Activated CD4-positive, alpha-beta T cell treated with anti-CD3 and anti-CD28 coated beads for 24 hours (primary cell): ENCODE measurements at places on chromosomes 16 and 17.

- no peak for DNase-seq
These were observed 2.5 kb downstream of the ITGAD start for GRCh38 chr16:31395647-31396046.

DNA sequence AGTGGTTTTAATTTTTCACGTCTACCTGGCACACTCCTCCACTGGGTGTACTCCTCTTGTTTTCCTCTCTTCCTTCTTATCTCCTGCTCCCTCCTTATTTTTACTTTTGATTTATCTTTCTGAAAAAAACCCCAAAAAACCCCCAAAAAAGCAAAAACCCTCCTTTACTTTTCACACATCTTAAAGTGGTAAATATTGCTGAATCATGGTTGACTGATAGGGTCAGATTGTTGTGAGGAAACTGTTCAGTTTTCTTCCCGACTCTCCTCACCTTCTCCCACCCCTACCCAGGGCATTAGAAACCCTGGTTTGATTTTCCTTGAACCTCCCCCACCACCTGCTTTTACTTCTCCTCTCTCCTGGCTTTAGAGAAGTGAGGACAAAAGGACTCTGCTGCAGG lies 25.4 kb downstream of the ARHGAP44 start:
- no peak for DNase-seq

DNA sequence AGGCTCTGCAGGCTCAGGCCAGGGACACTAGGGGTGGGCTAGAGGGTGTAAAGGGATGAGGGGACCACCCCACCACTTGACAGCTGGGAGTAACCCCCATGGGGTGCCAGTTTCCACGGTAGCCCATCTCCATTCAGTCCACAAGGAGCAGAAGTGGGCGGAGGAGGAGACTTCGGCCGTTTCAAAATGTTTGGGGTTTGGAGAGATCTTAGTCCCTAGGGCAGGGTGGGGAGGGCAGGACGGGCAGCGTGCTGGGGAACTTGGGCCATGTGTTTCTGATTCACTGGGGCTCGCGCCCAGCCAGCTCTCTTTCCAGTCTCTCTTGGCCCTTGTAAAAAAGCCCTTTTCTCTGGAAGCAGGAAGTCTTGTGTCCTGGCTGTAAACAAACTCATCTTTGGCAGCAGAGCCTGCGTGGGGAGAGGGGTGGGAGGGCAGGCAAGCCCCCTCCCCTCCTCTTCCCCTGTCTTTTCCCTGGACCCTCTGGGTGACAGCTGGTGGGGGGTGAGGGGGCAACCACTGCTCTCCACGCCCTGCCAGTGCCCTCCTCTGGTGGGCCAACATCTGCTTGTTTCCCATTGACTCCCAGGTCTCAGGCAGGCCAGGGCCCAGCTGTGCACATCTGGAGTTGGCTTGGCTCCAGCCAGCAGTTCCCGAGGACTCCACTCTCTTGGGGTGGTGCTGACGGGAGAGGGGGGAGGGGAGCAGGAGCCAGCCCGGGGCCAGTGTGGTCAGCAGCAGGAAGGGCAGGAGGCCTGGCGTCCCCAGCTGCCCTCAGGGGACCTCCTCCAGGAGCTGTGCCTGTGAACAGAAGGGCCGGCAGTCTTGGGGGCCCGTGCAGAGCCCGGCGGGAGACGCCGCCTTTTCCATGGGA lies 8.1 kb downstream of the CYGB start:
- DNase-seq, result no peak

- no peak for DNase-seq
These were observed 486.5 kb downstream of the CDH13 start for GRCh38 chr16:83113317-83113716.

GRCh38 chr17:44543213-44543904 lies 13.9 kb upstream of the FZD2 start:
- no peak for DNase-seq

DNA sequence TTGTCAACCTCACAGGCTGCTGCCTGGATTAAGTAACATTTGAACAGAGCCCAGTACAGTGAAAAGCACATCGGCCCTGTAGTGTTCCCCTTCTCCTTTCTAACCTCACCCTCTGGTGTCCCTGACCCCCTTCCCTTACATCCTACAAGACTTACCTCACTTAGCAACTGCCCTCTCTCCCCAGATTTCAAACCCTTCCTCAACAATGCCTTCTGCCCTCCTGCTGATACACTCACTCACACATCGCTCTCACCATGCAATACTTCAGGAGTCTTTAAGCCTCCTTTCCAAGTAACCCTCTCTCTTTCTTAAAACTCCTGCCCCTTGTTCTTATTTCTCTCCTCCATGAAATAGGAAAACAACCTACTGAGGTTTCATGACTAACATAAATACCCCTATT lies 17.8 kb downstream of the ZZEF1 start:
- DNase-seq, result no peak

DNA sequence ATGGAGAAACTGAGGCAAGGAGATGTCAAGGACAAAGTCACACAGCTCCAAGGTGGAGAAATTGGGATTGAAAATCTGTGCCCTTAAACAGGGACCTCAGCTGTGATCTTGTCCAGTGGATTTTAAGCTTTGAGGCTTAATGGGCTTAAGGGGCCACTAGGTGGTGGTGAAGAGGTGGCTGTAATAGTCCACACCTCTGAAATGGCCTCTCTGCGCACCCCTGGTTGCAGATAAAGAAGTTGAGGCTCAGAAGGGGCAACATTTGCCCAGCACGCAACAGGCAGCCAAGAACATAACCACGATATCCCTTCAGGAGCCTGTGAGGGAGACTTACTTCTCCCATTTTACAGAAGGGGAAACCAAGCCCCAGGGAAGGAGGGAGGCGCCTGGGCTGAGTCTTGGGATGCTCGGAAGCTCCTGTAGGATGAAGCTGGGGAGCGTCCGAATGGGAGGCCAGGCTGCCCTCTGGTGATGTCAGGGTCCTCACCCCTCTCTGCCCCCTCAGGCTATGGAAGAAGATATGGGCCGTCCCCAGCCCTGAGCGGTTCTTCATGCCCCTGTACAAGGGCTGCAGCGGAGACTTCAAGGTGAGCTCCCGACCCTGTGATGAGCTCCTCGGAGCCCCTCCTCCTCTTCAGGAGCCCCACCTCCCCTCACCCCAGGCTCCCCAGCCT lies 43.7 kb downstream of the IL21R start:
- no peak for DNase-seq

- no peak for DNase-seq
These were observed 775 bp downstream of the PRPSAP2 start for GRCh38 chr17:18858567-18859245.

DNA sequence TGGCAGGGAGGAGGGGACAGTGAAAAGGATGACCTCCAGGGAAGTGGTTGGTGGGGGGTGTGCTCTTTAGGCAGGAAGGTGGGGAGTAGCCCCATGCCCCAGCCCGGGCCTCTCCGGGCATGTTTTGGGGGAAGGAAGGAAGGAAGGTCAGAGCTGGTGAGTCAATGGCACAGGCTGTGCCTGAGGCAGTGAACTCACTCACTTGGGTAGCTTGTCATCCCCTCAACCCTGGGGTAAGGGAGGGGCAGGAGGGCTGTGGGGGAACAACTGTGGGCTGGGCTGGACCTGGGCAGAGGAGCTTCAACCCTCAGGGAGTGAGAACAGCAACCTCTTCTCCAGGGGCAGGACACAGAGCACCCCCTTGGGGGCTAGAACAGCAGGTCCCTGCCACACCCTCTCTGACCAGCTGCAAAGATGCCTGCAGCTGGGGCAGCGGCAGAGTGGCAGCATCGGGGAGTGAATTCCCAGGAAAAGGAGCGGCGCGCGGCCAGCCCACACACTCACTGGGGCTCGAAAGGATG lies 6.3 kb downstream of the CSF3 start:
- DNase-seq, result no peak

- no peak for DNase-seq
These were observed 44.0 kb downstream of the MYH3 start for GRCh38 chr17:10612957-10613744.

DNA sequence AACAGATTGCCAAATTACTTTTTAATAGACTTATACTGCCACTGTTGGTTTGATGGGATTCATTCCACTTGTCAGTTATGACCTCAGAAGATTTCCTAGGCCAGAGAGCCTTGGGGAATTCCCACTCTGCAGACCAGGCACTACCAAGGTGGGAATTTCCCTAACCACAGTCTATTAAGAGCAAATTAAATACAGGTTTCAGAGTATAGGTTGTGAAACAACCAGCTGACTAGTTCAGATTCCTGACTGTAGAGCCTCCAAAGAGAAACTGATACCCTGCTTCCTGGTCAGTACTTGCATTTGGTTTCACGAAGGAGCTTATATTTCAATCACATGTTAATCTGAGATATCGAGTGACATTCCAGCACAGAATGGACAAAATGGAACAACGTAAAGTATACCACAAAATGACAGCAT lies 186.5 kb downstream of the STX8 start:
- no peak for DNase-seq

DNA sequence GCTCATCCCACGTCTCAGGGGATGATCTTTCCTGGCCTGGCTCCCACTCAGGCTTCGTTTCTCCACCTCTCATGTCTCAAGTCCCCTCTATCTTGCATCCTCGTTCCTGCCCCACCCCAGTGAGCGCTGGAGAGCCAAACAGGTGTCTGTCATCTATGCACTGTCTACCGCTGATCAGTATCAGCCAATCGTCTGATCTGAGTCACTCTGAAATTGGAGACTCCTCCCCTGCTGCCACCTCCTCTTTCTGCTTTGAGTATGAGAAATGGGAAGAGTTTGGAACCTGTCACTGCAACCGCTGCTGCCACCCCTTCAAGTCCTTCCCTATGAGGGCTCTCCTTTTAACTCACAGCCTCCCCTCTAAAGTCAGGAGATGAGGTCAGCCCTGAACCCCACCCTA lies 28.0 kb downstream of the FZD2 start:
- DNase-seq, result no peak

DNA sequence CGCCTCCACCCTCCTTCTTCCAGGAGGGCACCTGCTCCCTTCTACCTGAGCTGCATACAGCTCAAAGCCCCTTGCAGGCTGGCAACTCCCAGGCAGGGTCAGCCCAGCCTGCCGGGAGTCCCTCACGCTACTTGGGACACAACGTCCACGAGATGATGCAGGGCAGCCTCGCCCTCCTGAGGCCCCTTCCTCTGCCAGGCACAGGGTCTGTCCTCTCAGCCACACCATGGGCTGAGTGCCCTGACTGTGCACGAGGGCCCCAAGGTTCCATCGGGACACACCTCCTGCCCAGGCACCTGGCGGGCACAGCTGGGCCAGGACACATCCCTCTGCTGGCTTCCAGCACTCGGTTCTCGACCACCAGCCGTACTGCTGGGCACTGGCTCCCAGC lies 30.9 kb upstream of the ZC3H18 start:
- DNase-seq, result no peak

GRCh38 chr16:58345574-58346354 lies 46.5 kb upstream of the GINS3 start:
- no peak for DNase-seq

DNA sequence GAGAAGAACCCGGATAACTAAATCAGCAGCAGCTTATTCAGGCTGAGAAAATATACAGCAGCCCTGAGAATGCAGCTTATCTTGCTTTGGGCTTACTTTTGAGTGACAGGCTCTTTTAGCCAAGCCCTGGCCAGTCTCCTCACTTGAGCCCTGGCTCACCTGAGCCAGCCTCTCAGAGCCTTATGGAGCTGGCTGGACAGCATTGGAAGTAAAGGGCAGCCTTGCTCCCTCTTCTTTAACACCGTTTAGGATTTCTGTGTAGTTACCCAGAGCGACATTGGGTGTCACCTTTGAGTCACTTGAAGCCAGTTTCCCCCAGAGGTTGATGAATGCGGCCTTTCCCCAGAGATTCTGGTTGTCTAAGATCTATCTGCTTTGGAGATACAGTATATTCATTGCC lies 7.7 kb upstream of the NPIPB2 start:
- DNase-seq, result no peak

GRCh38 chr16:88613293-88613692 lies 25.1 kb upstream of the IL17C start:
- no peak for DNase-seq

DNA sequence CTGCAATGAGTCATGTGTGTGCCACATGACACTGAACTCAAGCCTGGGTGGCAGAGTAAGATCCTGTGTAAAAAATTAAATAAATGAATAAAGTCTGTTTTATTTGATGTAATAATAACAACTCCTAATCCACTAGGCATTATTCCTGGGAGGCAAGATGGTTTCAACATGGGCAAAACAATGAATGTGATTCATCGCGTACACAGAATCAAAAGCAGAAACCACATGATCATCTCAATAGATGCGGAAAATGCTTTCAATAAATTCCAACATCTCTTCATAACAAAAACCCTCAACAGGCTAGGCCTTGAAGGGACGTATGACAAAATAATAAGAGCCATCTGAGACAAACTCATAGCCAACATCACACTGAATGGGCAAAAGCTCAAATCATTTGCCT lies 195.4 kb downstream of the CDH11 start:
- DNase-seq, result no peak

DNA sequence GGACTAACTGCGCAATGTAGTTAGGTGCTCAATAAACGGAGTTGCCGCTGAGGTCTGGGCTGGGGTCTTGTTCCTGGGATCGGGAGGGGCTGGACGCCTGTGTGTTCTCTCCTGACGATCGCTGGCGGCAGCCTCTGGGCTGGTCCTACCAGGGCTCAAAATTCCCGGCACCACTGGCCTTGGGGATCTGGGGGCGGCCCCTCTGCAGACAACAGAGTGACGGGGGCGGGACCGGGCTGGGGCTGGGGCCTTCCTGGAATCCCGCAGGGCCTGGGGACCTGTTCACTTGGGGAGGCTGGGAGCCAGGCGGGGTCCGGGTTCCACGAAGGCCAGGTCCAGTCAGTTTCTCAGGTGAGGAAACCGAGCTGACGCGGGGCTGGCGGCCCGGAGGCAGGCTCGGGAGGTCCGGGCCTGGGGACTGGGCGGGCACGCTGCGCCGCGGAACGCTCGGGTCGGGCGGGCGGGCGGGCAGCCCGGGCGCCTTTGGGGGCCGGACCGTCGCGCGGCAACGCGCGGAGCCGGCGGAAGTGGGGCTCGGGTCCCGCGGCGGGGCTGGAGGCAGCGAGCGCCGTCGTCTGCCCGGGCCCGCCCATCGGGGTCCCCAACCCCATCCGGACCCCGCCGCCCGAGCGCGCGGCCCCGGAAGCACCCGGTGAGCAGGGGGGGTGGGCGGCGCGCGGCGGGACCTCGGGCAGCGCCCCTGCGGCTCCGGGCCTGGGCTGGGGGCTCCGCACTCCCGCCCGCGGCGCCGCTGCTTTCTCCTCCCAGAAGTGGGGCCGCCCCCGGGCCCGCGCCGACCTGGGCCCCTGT lies at the start of gene PIGQ:
TSS of gene PIGQ (plus strand) at position 524 of the 810 bp plus-strand sequence. CDS start 4,107 bp downstream, outside the sequence.
- DNase-seq, result peak; percentile 54

DNA sequence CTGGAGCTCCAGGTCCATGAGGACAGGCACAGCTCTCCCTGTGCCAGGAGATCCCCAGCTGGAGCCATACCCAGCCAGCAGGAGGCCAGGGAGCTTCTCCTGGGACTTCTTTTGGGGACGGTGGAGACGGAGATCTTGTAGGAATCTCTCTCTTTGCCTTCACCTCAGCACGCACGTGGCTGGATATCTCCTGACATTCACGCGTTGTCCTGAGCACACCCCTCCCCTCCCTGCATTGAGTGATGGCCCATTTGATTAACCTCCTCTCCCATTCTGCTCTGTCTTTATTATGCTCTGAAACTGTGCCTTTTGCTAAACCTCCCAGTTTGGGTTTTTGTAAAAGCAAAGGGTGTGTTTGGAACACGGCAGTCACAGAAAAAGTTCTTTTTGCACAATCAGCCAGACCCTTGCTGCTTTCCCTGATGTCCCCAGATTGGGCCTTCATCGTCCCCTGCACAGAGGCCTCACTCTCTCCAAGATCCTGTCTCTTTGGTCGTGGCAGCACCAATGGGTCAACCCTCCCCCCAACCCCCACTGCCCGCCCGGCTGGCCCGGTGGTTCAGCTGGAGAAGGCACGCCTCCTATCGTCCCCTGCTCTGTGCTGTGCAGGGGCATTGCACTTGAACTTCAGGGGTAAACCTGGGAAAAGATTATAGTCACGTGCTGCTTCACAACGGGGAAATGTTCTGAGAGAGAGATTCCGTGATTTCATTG lies 32.5 kb upstream of the LGALS9 start:
- DNase-seq, result no peak

- DNase-seq, result no peak
These were observed 3.4 kb upstream of the SSH2 start for GRCh38 chr17:29933379-29933778.
